ENCODE measurements at places on chromosomes 7 and 10. TPM values are rescaled to one million over a fixed set of nuclear protein-coding genes. Genes with fewer than 3 reads are reported as not detected.

The SNX10 gene
- 0.15 TPM for total RNA-seq

The HOXA5 gene
- 16.7 TPM for total RNA-seq

The PYROXD2 gene
- total RNA-seq = 41.2 TPM

The SMARCD3 gene
- 47.0 TPM for total RNA-seq

The PON1 gene
- not detected for total RNA-seq

The A1CF gene
- total RNA-seq = not detected

The ZNF853 gene
- 1.5 TPM for total RNA-seq

The NKX1-2 gene
- under 0.01 TPM for total RNA-seq

The SEMA3C gene
- 163 TPM for total RNA-seq

The SHH gene
- under 0.01 TPM for total RNA-seq

The ZNF511 gene
- 23.7 TPM for total RNA-seq

The GPNMB gene
- 440 TPM for total RNA-seq

The NMT2 gene
- total RNA-seq = 36.7 TPM

The GPR85 gene
- 1.9 TPM for total RNA-seq

The AKR1C2 gene
- total RNA-seq = 62.1 TPM

The TMEM184A gene
- total RNA-seq = not detected

The BCAP29 gene
- total RNA-seq = 34.6 TPM

The POU6F2 gene
- not detected for total RNA-seq

The UCMA gene
- not detected for total RNA-seq

The ADAM22 gene
- total RNA-seq = 1.0 TPM

The CD36 gene
- 2.5 TPM for total RNA-seq

The TRDMT1 gene
- total RNA-seq = 9.2 TPM

The PNPLA8 gene
- 41.7 TPM for total RNA-seq

Data from smooth muscle cell of trachea (primary cell).